ENCODE measurements at places on chromosomes 4 and X.

GRCh38 chr4:1557221-1557597 is 126.9 kb downstream of the FAM53A start:
- no peak for DNase-seq

GRCh38 chr4:119082661-119083060 is 53.0 kb upstream of the MYOZ2 start:
- DNase-seq: no peak

GRCh38 chrX:31240982-31241381 is 169.1 kb upstream of the FTHL17 start:
- no peak for DNase-seq

- no peak for DNase-seq
Observed at GRCh38 chrX:49102190-49102589, 21.3 kb downstream of the GPKOW start.

DNA sequence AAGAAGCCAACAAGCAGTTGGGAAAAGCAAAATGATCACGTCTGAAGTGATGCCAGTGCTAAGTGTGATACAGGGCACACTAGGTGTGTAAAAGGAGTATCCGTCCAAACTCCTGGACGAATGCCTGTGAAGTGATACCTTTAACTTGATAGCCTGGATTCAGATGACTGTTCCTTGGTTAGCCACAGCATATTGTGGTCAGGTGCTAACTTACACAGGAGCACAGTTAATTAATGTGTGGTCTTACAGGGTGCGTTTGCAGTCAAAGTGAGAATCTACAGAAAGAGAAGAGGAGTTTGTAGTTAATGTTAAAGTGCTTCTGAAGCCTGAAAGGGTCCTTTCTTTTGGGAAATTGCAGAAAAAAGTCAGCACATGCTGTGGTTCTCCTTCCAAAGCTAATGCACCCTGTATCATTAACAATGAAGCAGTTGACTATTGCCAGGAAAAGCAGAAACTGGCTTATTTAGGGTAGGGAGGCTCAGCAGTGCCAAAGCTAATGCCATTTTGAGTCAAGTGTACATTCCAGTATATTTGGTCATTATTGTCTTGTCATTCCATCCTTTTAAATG is 61.1 kb downstream of the DCLK2 start:
- DNase-seq: no peak

DNA sequence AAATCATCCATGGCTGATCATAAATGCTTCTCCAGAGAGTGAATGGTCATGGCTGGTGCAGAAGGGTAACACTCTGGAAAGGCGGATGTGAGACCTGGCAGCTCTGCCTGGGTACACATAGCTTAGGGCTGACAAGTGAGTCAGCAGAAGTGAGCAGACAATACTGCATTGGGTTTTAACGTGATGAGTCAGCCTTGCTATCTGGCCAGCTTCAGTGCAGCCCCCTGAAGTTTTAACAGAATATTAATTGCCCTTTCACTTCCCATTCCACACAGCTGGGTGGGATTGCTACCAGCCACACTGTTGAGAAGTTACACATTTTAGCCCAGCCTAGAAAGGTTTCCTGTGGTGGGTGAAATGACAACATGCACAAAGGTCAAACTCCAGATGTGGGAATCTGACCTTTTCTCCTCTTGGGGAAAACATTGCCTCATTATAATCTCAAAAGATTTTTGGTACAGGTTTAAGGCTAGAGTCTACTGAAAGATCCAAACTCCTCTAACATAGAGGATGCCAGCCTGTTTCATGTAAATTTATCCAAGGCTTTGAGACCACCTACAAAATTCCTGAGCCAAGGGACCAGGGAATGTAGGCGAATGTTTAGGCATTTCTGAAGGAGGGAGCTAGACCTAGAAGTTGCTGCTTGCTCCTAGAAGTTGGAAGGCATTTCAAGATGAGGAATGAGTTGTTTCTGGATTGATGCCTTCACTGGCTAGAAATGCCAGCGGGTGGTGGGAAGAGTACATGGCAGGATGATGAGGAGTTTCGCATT is 230.3 kb upstream of the PGRMC2 start:
- DNase-seq: peak; percentile 80

DNA sequence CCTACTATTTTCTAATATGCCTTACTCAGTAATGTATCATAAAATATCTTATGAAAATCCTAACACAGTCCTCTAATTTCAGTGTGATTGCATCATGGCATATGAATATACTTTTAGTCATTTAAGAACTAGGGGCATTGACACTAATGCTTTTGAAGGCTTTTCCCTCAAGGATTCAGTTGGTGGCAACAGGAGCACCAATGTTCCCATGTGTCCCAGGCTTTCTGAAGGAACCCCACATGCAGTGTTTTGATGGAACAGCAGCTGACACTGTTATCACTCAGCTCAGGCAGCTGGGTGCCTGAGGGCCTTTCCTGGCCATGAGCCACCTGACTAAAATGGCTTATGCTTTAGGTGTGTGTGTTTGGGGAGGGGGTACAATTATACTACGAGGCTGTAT is 348.3 kb downstream of the ARHGAP24 start:
- DNase-seq: peak; percentile 70

DNA sequence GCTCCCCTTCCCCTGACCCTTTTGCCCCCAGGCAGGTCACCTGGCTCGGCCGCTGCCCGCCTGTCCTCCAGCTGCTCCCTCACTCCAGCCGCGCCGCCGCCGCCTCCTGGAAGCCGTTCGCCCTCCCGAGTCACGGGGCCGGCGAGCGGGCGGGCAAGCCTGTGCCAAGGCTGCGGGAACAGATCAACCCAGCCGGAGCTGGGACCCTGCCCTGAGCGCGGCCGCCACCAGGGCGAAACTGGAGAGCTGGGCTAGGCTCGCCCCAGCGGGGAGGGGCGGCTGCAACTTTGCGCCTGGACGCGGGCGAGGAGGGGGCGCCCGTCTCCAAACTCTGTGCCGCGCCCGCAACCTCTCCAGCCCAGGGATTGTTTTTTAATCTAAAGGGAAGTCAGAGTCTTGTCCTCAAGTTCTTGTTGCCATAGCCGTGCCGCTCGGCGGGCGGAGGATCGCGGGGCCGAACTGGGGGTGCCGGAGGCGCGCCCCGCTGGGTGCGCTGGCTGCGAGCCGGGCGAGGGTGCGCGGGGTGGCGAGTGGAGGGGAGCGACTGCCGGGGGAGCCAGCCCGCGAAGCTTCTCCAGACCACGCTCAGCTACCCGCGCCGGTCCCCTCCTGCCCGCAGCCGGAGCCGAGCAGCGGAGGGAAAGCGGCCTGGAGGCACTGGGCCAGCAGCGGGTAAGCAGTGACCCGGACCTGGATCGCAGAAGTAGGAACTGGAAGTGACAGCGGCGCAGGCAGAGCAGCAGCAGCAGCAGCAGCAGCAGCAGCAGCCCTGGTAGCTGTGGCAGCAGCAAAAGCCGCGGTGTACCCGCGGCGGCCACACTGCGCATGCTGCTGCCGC is 13.4 kb downstream of the ARHGEF6 start:
- DNase-seq: peak; percentile 83
